ENCODE measurements at places on chromosomes 2 and 18.

DNA sequence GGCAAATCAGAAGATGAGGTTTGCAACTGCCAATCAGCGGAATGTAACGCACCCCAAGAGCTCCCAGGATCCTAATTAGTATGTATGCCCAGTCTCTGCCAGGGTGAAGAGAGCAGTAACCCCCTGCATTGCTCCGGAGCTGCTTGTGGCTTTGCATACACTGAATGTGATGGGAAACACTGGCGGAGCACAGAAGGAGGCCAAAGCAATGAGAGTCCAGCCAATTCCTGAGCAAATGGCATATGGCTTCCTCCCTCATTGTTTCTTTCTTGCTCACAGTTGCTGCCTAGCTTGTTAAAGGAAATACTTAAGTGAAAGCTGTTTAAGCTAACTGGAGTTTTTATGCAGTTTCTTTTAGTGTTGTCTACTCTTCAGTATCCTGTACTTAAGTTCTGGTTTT lies 343.5 kb upstream of the NT5C1B start:
- no peak for DNase-seq

DNA sequence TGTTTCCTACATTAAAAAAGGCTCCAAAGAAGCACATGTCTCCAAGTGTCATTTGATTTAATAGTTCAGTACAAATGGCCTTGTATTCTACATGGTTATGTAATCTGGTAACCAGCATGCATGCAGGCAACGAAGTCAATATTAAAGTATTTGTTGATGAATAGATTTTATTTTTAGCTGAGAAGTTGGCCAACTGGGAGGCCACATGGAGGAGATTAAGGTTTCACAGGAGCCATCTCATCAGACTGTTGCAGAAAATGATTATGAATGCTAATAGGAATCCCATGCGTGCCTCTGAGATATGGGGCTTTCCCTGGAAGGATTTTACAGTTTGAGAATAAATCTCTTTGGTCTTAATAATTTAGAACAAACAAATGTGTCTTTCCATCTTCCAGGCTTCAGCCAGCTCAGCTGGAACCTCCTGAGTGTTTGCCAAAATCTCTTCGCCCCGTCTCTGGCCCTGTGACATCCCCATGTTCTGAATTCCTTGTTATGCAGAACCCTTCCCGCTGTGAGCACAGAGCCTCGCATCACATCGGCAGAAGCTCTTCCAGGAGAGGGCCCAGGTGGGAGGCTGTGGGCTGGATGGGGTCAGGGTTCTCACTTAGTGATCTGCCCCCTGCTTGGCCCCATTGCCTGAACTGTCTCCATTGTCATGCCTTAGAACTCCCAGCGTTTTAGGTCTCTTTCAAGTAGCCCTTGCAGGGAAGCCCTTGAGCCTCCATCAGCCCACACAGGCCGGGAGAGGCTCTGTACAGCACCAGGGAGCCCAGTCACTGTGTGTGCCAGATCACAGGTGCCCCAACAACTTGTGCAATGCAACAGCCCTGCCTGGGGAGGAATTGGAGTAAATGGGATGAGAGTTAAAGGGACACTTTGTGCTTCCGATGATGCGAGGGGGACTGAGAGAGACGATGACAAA lies 190.5 kb upstream of the TWIST2 start:
- no peak for DNase-seq

DNA sequence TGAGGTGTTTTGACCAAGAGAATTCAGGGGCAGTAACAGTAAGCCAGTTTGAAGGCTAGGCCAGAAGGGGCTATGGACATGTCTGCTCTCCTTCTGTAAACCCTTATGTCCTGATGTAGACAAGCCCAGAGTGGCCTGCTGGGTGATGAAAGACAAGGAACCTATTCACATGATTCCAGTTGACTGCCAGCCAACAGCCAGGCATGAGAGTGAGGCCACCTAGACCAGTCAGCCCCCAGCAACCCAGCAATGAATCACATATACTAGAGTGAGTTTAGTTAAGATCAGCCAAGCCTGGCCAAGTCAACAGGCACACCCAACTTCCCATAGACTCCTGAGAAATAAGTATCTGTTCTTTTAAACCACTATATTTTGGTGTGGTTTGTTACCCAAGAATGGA lies 1889.7 kb upstream of the CELF4 start:
- peak; percentile 49 for DNase-seq

DNA sequence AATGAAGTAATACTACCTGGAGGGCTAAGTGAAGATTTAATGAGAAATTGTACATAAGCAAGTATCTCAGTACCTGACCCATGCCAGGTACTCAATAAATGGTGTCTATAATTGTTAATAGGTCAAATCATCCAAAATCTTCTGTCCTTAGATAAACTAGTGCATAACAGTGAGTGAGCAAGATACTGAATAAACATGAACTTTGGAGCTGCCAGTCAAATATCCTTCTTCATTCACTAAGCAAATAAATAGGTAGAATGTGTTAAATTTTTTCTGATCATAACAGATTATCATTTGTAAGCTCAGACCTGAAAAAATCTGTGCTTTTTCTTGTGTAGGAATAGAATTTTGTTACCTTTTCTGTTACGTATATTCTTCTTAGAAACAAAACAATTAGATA lies 39.6 kb downstream of the RAB3GAP1 start:
- DNase-seq: no peak

DNA sequence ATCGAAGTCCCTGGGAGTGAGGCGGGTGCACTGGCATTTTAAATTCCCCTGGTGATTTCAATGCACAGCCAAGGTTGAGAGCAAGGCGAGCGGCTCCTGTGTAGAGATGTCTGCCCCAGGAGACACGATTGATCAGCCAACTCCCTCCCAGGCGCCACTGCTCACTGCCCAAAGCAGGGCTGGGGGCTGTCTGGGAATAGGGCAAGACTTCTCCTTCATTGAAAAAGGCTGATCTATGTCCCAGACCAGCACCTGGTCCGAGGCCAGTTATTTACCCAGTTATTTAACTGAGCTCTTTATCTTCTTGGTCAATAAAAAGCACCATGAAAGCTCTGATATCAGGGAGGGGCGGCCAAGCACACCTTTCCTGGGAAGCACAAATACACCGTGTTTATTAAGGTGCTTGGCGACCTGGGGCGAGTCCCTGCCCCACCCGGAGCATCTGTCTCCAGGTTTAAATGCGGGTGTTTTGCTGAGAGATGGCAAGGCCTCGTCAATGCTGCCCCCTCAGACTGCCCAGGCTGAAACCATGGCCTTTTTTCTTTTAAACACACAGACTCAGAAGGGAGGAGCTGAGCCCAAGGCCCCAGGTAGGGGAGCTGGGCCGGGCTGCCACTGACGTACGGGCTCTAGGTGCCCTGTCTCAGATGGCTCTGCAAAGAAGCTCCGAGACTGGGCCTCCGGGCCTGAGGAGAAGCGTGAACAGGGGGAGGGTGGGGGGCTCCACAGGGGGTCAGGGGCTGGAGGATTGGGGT lies 73.9 kb upstream of the HPCAL1 start:
- peak; percentile 29 for DNase-seq

DNA sequence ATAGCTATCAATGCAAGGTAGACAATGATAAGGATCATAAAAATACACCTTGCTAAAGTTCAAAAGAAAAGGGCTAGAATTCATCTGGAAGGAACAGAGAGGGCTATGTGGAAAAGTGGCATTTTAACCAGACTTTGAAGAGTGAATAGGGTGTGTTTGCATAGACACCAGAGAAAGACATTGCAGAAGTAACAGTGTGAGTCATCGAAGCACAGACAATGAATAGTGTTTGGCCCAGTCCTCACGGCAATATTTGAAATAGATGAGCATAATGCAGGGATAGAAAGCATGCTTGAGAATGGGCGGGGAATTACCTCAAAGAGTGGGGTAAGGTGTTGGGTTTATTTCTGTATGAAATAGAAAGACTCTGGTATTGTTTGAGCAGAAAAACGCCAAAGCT lies 24.2 kb downstream of the MYT1L start:
- DNase-seq: no peak

- DNase-seq: no peak
Observed at GRCh38 chr2:40224318-40224717, 227.6 kb downstream of the SLC8A1 start.
